ENCODE measurements at places on chromosomes 3 and 15.

DNA sequence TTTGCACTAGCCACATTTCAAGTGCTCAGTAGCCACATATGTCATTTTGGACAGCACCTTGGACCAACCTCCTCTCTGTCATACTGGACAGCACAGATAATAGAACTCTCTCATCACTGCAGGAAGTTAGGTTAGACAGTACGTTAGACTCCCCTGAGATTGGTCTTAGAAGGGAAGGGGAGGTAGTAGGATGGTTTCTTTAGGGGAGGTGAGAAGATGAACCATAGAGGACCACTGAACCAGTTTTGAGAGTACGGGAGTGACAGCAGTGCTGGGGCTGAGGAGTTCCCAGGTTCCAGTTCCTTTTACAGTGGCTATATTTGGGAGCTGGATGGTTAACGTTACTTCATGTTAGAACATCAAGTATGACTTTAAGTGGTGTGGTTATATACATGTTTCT is 7.8 kb downstream of the LRCH3 start:
- peak overlapping the region; percentile 13 for H3K4me3 ChIP-seq
- peak overlapping the region; percentile 67 for H3K27ac ChIP-seq
- H3K4me1 ChIP-seq: peaks cover 80% of the 10 kb centered on the region
- no peaks in the 10 kb centered on the region for H3K36me3 ChIP-seq
- DNase-seq: no peak
- H3K27me3 ChIP-seq: no peaks in the 10 kb centered on the region

GRCh38 chr3:129558772-129559564 is 16.0 kb downstream of the H1-8 start:
- no peak for DNase-seq
- no peaks in the 10 kb centered on the region for H3K36me3 ChIP-seq

DNA sequence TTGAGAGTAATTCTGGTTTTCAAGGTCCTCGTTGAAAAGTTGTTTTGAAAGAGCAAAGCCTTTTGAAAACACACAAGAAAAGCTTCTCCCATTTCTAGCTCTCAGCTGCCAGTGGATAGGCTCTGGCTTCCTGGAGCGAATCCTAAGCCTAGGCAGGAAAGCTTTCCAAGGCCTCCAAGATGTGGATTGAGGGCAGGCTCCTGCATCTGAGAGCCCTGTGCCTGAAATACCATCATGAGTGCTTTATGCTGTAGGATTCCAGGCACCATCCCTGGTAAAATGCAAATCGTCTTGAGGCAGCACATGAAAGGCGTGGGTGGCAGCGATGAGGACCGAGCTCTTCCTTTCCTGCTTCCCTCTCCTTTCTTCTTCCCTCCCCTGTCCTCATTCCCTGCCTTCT is 60.7 kb upstream of the CORO2B start:
- no peak overlapping the region for H3K4me3 ChIP-seq
- peaks cover 25% of the 10 kb centered on the region for H3K27me3 ChIP-seq
- no peak for DNase-seq
- H3K4me1 ChIP-seq: no peaks in the 10 kb centered on the region
- H3K27ac ChIP-seq: no peak overlapping the region
- H3K36me3 ChIP-seq: no peaks in the 10 kb centered on the region

GRCh38 chr3:167840247-167840646 is 104.7 kb downstream of the SERPINI1 start:
- H3K36me3 ChIP-seq: no peaks in the 10 kb centered on the region
- H3K27ac ChIP-seq: no peak overlapping the region
- peaks cover 29% of the 10 kb centered on the region for H3K4me1 ChIP-seq
- no peak overlapping the region for H3K4me3 ChIP-seq

DNA sequence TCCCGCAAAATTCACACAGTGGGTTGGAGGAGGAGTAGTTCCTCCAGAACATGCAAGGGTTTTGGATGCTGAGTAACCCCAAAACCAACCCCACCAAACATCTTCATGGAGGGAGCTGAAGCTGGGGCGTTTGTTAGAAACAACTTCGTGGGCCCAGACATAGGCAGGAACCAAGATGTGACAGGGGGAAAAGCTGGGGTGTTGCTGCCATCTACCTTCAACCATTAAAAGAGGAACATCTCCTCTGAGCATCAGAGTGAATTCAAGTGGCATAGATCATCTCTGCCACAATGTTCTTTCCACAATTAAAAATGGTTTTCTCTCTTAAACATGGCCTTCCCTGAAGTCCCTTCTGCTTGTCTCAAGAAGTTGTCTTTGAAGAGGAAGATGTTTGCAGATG is 20.5 kb downstream of the SIDT1 start:
- no peaks in the 10 kb centered on the region for H3K27me3 ChIP-seq
- peaks cover 17% of the 10 kb centered on the region for H3K4me1 ChIP-seq
- H3K27ac ChIP-seq: no peak overlapping the region
- no peak for DNase-seq

- no peak overlapping the region for H3K4me3 ChIP-seq
- H3K36me3 ChIP-seq: no peaks in the 10 kb centered on the region
- H3K4me1 ChIP-seq: peaks cover 11% of the 10 kb centered on the region
- H3K27ac ChIP-seq: no peak overlapping the region
- peaks cover 3% of the 10 kb centered on the region for H3K27me3 ChIP-seq
Observed at GRCh38 chr3:151093905-151094304, 8.4 kb downstream of the MED12L start.

GRCh38 chr15:87907676-87908446 is 348.7 kb downstream of the NTRK3 start:
- H3K36me3 ChIP-seq: no peaks in the 10 kb centered on the region
- no peak overlapping the region for H3K4me3 ChIP-seq
- no peaks in the 10 kb centered on the region for H3K27me3 ChIP-seq
- no peak overlapping the region for H3K27ac ChIP-seq
- DNase-seq: no peak

DNA sequence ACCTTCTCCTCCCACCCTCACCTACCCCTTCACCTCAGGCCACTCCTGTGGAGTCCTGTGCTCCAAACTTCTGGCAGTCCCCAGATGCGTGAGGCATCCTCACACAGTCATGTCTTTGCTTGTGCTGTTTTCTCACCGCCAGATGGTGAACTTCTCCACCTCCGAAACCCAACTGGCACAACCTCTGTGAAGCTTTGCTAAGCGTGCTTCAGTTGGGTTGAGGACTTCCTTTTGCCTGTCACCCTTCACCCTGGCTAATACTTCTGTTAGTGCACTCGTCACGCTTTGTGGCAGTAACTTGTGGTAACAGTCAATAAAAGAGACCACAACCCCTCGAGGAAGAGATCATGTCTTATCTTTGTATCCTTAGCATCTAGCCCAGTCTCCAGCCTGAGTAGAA is 42.0 kb upstream of the SKOR1 start:
- H3K4me3 ChIP-seq: peak overlapping the region; percentile 2
- peak overlapping the region; percentile 82 for H3K27ac ChIP-seq
- DNase-seq: peak; percentile 31
- H3K27me3 ChIP-seq: no peaks in the 10 kb centered on the region
- peaks cover 54% of the 10 kb centered on the region for H3K4me1 ChIP-seq

DNA sequence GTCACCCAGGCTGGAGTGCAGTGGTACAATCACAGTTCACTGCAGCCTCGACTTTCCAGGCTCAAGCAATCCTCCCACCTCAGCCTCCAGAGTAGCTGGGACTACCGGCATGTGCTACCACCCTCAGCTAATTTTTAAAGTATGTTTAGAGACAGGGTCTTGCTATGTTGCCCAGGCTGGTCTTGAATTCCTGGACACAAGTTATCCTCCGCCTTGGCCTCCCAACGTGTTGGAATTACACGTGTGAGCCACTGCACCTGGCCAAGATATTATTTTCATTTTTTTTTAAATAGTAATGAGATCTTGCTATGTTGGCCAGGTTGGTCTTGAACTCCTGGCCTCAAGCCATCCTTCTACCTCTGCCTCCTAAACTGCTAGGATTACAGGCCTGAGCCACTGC is 4.4 kb upstream of the MPI start:
- no peak for DNase-seq
- peaks cover 3% of the 10 kb centered on the region for H3K36me3 ChIP-seq
- no peaks in the 10 kb centered on the region for H3K27me3 ChIP-seq

DNA sequence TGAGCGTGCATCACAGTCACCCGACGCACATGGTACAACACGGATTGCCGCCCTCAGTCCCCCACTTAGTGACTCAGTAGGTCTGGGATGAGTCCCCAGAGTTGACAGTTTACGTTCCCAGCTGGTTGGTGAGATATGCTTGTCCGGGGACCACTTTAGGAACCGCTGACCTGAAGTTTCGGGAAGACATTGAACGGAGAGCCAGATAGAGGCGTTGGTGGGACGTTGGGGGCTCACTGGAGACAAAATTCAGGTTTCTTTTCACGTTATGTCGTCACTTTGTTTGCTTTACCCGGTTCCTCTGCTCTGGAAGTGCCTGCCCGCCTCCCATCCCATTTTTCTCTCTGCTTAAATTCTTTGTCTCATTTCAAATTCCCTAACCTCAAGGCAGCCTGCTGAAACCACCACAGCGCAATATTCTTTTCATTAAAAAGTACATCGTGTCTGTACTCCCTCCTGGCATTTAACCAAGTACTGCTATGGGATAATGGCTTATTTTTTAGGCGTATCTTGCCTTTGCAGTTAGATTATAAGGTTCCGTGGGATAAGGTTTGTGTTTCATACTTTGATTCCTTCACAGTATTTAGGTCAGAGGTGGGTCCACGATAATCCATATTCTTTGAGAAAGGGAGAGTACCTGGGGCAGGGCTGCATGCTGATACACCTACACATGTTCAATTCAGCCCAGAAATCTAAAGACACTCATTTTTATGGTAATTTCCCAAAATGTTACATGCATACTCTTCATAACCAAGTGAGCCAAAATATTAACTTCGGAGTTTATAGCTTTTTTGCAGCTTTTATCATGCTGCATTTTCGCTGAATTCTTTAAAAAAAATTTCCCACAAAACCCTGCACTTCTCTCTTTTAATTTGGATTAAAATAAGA is 921 bp downstream of the LMLN start:
- no peak for DNase-seq
- peaks cover 1% of the 10 kb centered on the region for H3K27me3 ChIP-seq
- peak overlapping the region; percentile 89 for H3K4me3 ChIP-seq
- peaks cover 30% of the 10 kb centered on the region for H3K4me1 ChIP-seq
- H3K27ac ChIP-seq: peak overlapping the region; percentile 89
- H3K36me3 ChIP-seq: peaks cover 27% of the 10 kb centered on the region

DNA sequence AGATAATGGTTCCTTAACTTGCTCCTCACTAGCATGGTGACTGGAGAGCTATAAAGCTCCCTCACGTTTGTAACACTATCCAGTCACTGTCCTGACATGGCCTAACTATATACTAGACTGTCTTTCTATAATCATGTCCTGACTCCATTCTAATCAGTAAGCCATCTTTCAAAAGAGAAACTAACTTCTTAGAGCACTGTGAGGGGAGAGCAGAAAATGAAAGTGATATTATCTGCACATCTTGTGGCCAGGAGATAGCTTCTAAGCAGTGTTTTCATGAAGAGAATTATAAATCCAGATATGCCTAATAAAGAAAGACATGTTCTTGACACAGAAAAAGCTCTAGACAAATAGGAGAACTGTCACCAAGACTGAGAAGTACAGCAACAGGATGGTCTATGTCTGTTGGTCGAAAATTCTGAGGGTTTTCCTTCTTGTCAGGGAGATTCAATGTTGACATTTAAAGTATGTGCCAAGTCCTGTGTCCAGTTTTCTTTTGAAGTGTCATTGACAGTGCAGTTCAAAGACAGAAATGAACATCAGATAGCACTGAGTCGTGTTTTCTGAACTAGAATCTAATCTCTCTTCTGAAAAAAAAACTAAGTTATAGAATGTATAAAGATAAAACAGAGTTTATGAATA is 230.6 kb upstream of the PEX5L start:
- DNase-seq: no peak
- H3K27ac ChIP-seq: peak overlapping the region; percentile 24
- H3K4me3 ChIP-seq: no peak overlapping the region
- H3K4me1 ChIP-seq: peaks cover 11% of the 10 kb centered on the region
- H3K36me3 ChIP-seq: no peaks in the 10 kb centered on the region

- no peaks in the 10 kb centered on the region for H3K4me1 ChIP-seq
- no peak overlapping the region for H3K4me3 ChIP-seq
- no peaks in the 10 kb centered on the region for H3K27me3 ChIP-seq
- no peaks in the 10 kb centered on the region for H3K36me3 ChIP-seq
- no peak overlapping the region for H3K27ac ChIP-seq
Observed at GRCh38 chr3:176650478-176650877, 546.8 kb downstream of the TBL1XR1 start.

- H3K36me3 ChIP-seq: no peaks in the 10 kb centered on the region
- DNase-seq: no peak
- no peaks in the 10 kb centered on the region for H3K4me1 ChIP-seq
- H3K4me3 ChIP-seq: no peak overlapping the region
Observed at GRCh38 chr3:153960458-153961074, 160.6 kb upstream of the ARHGEF26 start.

DNA sequence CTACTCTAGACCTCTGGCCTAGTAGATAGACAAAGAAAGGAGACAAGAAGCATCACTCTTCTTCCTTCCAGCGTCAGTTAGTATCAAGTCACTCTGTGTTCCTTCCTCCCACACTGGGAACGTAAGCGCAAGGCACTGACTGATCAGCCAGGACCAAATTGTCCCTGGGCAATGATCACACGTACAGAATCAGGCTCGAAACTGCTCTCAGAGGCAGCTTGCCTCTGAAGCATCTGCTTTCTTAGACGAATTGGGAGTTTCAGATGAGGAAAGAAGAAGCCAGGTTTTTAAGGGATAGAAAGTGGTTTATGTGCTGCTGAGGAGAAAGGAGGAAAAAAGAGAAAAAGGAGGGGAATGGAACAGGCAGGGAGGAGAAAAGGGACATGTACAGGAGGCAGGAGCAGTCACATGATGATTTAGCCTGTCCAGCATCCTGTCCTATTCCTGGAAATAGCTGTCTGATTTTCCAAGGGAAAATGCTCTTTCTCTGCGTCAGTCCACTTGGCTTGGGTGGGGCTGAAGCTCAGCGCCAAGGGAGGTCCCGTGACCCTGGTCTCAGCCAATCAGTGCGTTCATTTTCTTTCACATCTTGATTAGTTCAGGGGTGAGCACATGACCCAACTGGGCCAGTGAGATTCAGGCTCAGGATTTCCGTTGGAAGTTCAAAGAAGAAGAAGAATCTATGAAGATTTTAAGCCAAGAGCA is 102.0 kb upstream of the PRICKLE2 start:
- H3K27ac ChIP-seq: no peak overlapping the region
- no peak overlapping the region for H3K4me3 ChIP-seq

DNA sequence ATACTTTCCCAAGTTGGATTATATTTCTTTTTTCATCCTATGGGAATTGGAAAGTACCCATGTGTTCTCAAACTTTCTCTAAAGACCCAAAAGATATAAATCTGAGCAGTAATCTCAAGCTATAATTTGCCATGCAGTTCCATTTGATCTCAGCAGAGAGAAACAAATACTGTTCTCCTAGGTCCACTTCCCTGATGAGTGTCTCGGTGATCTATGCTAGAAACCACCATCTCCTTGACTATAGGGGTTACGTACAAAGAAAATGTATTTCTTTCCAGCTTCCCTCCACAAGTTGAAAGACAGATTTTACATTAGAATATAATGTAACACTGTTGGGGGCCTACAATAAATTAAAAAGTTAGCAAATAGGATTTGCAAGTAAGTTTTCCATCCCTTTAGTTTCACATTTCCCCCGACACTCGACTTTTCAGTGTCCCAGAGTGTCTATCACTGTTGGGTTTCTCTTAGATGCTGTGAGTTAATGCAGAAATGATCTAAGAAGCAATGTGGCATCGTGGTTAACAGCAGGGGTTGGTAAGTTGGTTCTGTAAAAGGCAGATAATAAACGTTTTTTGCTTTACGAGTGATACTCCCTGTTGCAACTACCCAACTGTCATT is 465.1 kb upstream of the CFAP20DC start:
- H3K27ac ChIP-seq: no peak overlapping the region
- H3K36me3 ChIP-seq: no peaks in the 10 kb centered on the region
- no peaks in the 10 kb centered on the region for H3K4me1 ChIP-seq
- no peak for DNase-seq
- no peak overlapping the region for H3K4me3 ChIP-seq

Data from activated B cell treated with CpG ODN at 0.5 μM for 24 hours (primary cell).